ENCODE measurements at places on chromosomes 6 and 20.

DNA sequence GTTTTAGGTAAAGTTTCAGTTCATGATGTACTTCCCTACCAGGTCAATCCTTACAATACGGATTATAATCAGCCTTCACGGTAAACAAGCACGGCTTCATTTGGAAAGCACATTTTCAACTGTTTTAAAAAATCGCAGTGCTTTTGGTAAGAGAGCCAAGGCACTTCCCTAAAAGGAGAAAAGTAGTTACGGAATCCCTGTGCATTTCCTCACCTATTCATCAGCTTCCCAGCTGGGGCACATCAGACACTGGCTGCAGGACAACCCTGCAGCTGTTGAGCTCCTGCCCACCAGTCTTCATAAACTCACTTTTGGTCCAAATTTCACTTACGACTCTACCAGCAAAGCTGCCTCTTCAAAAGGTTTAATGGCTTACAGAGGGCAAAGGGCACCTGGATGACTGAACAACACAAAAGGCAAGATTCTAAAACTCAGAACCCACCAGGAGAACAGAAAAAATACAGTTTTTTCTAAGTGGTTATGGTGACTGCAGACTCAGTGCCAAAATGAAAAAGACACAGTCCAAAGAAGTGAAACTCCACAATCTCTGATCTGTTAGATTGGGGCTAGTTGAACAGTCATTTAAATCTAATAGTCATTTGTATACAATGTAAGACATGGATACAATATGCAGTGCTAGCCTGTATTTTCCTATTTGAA, 7.5 kb downstream of the SNX5 start:
- no peak for DNase-seq

DNA sequence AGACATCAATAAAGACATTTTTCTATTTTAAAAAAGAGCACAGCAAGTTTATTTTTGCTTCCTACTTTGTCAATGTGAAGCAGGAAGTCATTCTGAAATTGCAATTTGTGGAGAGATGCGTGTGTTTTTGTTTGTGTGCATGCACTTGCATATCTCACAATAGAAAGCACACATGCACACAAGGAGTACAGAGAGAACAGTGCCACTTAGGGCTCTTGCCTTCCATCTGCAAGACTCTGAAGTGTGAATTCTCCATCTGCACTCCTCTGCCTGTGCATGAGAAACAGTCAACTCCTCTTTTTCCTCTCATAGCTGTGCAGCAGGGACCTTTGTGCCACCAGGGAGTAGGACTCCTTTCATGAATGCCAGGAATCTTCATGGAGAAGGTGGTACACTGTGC, 316.3 kb upstream of the CNR1 start:
- no peak for DNase-seq

- DNase-seq, result no peak
These were observed 3.1 kb downstream of the TCF19 start for GRCh38 chr6:31161216-31162126.

- DNase-seq, result no peak
These were observed 106.0 kb upstream of the TNFAIP3 start for GRCh38 chr6:137761072-137761471.

- no peak for DNase-seq
These were observed 20.8 kb upstream of the CHRNA4 start for GRCh38 chr20:63381781-63382431.

- no peak for DNase-seq
These were observed 8.5 kb downstream of the ISM1 start for GRCh38 chr20:13229538-13229937.

DNA sequence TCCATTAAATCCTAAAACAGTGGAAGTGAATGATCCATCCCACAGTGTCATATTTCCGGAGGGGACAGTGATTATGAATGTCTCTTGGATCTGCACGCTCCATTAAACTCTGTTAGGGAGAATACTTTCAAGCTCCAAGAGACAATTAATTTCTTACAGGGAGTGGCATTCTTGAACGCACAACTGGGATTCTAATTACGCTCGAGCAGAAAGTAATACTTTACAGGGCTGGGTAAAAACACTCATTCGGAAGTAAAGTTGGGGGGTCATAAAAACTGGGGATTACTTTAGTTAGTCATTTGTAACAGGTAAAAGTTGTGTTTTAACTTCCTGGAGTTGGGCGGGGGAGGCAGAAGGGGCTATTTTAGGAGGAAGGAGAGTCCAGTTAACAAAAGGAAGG, 151.8 kb downstream of the ZFP64 start:
- DNase-seq, result no peak

DNA sequence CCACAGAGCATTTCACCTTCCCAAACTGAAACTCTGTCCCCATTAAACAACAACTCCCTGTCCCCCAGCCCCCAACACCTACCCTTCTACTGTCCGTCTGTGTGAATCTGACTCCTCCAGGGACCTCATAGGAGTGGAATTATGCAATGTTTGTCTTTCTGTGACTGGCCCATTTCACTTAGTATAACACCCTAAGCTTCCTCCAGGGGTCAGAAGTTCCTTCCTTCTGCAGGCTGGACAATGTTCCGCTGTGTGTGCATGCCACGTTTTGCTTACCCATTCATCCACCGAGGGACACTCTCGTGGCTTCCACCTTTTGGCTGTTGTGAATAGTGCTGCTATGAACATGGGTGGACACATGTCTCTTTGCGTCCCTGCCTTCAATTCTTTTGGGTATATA, 37.6 kb upstream of the MPC1 start:
- no peak for DNase-seq

GRCh38 chr6:10418862-10419748, 4.2 kb upstream of the TFAP2A start:
- DNase-seq, result no peak

DNA sequence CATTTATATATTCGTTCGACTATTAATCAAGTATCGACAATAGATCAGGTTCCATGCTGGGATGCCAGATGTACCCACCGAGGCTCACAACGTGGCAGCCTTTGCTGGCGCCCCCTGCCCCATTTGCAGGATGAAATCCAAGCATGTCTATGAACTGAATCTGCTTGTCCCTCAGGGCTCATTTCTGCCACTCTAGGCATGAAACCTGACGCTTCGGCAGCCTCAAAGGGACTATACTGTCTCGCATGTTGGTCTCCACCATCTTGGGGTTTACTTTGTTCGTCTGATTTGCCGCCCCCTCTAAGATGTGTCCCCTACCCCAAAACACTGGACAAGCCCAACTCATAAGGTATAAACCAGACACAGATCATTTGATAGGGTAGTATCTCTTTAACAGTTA, 36.7 kb downstream of the HUS1B start:
- no peak for DNase-seq

DNA sequence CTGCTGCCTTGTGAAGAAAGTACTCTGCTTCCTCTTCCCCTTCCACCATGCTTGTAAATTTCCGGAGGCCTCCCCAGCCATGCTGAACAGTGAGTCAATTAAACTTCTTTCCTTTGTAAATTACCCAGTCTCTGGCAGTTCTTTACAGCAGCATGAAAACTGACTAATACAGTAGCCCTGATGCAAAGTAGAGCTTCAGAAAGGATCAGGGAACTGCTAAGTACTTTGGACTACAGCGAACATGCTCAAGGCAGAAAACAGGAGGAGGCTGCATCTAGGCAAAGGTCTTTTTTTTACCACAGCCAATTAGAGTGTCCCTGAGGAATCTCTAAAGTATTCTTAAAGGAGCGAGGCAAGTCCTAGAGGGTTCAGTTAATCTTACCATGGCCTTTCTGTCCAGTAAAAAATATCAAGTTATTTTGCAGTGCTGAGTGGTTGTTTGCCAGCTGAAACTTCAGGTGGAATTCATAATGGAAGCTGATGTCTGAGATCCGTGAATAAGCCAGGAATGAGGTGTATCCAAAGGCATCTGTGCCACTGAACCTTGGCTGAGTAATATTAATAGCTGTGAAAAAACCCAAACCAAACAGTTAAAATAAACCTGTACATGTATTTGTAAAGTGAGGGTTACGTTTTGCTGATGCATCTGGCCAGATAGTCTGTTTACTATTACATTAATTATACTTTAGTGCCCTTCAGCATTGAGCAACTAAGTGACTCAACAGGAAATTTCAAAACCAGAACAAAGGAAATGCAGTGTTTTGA, 170.4 kb downstream of the PHF3 start:
- DNase-seq, result no peak

GRCh38 chr6:54719633-54720032, 126.9 kb upstream of the FAM83B start:
- no peak for DNase-seq

DNA sequence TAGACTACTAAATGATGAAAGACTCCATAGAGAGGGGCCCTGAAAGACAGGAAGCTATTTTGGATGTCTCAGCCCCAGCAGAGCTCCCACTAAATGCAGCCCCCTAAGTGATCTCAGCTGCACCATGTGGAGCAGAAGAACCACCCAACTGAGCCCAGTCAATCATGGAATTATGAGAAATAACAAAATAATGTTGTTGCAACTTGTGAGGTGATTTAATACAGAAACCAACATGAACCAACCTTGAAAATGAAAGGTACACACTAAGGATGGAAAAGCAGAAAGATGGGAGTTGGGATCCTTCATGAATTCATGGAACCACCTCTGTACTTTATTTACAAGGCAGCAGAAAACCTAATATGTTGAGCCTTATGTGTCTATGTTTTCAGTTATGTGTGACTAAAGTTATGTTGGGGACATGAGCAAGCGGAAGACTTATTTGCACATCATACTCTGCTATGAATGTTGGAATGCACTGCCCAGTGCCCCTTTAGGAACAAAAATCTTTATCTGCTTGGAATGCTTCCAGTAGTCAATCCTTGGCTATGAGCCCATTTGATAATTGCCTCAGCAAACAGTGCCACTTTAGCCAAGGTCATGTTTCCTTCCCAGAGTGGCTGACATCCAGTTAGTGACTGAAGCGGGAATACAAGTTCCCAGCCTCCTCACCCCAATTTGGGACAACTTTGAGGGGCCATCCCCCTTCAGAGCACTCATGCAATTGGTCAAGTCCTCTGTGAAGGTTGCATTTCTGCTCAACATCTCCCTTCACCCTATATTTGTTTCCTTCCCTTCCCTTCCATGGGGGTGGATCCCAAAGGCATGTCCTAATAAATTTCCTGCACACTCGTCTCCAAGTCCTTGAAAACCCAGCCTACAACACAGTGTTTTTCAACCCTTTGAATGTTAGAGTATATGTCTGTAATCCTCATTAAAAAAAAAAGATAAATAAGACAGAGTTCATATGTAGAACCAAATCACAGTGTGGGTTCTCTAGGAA, 18.4 kb downstream of the TP53RK start:
- no peak for DNase-seq

GRCh38 chr20:37686762-37687477, 6.9 kb upstream of the CTNNBL1 start:
- no peak for DNase-seq

GRCh38 chr6:142357879-142358278, 56.1 kb downstream of the ADGRG6 start:
- no peak for DNase-seq

GRCh38 chr20:57680131-57680716, 29.6 kb downstream of the PMEPA1 start:
- DNase-seq, result no peak

- no peak for DNase-seq
These were observed 95.5 kb upstream of the PAX1 start for GRCh38 chr20:21609981-21610380.

GRCh38 chr20:57999465-58000111, 228.9 kb downstream of the ANKRD60 start:
- DNase-seq, result no peak

DNA sequence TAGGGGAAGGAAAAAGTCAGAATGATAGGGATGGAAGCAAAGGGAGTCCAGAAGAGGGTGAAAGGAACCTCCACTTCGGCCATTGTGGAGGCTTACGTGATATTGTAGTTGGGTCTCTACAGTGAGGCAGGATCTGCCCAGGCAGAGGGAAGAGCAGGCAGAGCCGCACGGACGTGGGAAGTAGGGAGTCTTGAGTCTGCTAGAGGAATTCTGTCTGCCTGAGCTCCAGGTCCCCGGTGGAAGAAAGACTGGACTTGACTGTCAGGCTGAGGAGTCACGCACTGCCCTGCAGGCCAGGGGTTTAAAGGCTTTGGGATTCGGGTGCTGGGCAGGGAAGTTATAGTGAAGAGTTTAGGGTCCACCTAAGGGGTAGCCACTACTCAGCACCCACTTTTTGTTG, 16.4 kb downstream of the TGM6 start:
- no peak for DNase-seq

DNA sequence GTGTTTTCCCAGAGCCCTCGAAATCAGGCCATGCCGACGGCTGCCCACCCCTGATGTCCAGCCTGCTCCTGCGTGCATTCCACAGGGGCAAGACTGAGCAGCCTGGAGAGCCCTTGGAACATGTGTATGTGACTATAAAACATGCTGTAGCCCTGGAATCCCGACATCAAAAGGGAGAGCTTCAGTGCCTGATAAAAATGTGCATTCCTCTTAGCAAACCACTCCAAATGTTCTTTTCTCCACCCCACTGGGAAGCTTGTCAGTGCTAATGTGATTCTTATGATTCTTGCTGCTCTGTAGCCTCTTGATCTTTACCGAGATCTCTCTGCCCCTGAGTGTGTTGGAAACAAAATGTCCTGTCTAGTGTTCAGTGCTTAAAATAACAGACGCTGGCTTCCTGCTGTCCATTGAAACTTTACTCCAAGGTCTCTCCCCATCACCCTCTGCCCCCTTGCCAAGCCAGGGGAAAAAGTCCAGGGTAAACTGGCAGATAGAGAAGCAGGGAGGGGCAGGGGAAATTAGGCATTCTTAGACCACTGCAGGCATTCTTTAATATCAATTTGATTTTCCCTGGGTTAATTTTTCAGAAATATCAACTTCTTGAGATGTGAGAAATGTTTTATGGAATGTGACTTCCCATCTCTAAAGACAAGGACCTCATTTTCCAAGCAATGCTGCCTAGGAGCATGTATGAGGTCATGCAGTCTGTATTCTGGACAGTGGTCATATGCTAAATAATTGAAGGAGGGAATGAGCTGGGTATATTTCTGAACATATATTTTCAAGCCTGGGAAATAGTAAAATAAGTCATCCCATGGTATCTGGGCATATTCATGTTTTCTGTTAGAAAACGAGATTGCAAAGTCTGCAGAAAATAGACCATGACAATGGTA, 73.8 kb upstream of the ISM1 start:
- no peak for DNase-seq

GRCh38 chr6:97757575-97757974, 474.6 kb upstream of the MMS22L start:
- DNase-seq, result no peak

DNA sequence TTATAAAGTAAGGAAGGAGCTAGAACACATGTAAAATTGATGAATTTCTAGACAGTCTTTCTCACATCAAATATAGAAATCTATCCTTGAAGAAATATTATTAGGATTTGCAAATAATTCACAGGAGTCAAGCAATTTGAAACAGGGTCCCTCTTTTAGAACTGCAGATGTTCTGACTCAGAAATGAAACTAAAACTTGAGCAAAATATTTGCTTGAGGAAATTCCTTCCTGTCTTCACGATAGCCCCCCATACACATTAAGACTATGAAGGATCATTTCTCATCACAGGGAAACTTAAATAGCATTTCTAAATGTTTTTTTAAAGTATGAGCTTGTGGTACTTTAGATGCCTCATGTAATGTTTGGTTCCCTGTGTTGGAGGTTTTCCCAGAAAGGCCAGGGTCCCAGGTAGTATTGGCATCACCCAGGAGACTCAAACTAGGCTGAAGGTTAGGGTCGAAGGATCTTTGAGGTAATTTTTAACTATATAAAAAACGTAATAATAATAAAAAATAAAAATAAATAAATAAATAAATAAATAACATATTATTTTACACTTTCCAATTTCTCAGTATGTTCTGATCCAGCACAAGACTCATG, 144.0 kb upstream of the TBX18 start:
- no peak for DNase-seq

Data from stimulated activated CD4-positive, alpha-beta T cell treated with anti-CD3 and anti-CD28 coated beads, Interleukin-1b, Interleukin-23, amount 100 ng/mL, for 48 hours (primary cell).